ENCODE measurements at places on chromosomes 3 and 15.

- DNase-seq, result no peak
These were observed 52.7 kb upstream of the SCAANT1 start for GRCh38 chr3:63964681-63965485.

DNA sequence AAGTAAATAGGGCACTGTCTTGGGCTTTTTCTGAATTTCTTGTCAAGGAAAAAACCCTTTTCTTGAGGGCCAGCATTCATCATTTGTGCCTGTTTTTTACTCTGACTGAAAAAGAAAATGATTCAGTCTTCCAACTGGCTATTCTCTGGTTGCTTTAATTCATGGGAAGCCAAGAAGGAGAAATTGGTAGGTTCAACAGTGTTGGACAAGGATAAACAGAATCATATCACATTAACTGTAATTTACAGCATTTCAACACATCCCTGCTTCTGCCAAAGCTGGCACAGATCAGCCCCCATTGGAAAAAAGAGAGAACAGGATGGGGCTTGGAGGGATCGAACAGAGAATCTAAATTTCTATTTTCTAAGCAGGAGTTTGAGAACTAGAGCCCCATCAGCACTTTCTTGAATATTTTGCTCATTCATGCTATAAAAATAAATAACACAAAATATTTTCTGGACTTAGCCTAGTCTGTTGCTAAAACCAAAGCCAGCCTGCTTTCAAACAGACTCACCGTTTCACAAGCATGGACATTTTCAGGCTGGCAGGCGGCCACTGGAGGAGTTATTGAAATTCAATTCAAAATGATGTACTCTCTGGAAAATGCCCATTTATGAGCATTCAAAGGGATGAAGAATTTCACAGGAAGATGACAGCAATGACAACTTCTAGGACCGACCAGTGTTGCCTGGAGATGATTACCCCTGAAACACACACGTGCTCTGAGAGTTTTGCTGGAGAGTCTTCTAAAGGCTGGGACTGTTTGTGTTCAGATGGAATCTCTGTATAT lies 181.2 kb downstream of the WNT5A start:
- peak; percentile 47 for DNase-seq

GRCh38 chr3:127073941-127074820 lies 91.3 kb downstream of the PLXNA1 start:
- DNase-seq, result peak; percentile 3

GRCh38 chr3:12401208-12401607 lies 83.1 kb upstream of the TSEN2 start:
- no peak for DNase-seq

DNA sequence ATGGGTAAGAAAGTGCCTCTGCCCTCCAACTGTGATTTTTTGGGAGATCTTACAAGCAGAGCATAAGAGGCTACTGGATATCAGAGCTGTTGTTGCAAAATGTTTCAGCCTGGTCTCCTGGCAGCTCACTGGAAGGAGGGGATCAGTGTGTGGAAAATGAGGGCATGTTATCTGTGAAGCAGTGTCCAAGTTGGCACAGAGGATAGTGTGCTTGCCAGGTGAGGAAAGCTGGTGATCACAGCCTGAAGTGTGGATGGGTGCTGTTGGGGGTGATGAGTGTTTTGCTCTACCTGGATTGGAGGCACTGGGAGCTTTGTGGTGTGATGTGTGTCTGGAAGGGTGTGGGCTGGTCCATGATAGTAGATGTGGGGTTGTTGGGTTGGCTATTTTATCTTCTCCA lies 69.3 kb downstream of the MCTP2 start:
- no peak for DNase-seq

DNA sequence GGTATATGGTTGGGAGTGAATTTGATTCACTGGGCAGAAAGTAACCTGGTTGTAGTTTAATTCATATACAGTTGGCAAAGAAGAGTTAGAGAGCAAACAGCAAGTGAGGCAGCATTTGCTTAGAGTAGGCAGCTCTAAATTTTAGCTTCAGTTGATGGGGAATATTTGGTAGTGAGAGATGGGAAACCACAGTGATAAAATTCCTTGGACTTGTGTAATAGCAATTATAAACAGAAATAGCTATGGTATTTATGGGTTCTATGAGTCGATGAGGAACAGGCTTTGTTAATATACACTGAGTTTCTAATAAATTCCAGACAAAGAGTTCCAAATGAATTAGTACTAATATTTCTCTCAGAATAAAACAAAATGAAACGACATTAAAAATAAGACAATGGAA lies 894.0 kb downstream of the ROBO2 start:
- DNase-seq, result peak; percentile 64

- no peak for DNase-seq
These were observed 15.4 kb downstream of the COMMD2 start for GRCh38 chr3:149736953-149737205.

DNA sequence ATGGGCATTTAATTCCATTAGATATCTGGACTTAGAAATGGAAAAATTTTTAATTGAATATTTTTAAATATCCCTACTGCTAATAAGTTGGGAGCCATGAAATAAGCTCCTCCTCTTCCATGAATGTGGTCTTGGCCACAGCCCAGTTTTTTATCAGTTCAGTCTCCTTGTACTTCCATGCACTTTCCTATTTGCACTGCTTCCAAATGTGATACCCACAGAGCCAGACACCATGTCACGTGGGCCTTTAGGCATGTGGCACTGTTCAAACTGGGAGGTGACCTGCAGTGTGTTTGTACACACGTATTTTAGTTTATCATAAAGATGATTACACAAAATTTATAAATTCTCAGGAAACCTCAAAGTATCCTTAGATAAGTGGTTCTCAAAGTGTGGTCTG lies 80.1 kb upstream of the DGKG start:
- no peak for DNase-seq

DNA sequence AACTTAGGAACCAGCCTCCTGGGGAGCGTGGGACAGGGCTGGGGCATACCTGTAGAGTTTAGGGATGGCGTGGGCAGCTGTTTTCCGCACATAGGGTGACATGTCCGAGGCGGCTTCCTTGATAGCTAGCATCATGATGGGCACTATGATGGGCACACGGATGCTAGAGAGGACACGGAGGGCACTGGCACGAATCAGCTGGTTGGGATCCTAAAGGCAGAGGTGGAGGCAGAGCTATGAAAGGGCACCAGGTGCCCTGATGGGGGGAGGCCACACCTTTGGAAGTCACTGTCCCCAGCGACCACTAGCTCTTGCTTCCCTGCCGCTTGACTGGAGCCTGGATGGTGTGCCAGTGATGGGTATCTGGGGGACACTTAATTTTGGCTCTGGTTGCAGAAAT lies 28.3 kb downstream of the AP3B2 start:
- no peak for DNase-seq

DNA sequence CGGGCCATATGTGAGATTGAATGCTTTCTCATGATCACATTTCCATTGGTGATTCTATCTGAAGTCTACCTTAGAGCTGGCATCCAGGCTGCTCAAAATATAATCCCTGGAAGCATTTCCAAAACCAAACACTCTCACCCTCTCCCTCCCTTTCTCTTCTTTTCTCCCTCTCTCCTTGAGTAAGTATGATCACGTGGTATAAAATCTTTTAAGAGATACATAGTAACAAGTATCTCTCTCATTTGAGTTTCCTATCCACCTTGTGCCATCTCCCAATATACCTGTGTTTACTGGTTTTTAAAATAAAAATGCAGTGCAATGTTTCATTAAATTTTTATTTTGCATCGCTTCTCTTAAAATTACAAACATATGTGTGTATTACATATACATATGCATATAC lies 350.9 kb upstream of the KCNH8 start:
- DNase-seq, result no peak

DNA sequence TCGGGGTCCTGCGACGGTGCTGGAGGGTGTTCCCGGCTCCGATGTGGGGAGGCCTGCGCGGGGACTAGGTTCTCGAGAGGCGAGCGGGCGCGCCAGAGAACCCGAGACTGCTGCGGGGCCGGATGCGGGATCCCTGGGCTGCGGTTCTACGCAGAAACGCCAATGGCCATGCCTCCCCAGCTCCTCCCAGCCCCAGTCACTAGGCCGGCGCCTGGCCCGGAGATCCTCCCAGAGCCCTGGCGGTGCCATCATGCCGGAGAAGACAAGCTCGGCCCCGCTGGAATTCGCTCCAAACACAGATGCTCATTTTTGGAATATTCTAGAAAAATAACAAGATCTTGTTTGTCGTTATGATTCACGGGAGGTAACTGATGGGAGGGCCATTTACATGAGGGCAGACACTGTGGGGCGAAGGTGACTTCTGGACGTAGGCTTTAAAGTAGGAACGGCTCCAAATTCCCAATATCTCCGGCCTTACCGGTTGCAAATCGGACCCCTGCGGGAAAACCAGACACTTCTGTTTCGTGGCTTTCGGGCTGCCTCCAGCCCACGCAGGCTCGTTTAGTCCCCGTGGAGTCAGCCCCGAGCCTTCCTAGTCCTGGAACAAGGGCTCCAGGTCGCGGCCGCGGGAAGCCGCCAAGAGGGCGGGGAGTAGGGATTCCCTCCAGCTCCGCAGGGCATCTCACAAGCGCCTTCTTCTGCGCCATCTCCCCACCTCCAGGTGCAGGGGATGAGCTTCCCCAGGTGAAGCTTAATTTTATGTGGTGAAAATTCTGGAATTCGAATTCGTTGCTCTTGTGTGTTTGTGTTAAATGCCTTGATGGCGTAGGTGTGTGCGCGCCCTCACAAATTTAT lies 74.8 kb upstream of the POLG start:
- DNase-seq, result no peak

GRCh38 chr3:148366743-148367410 lies 330.8 kb upstream of the AGTR1 start:
- peak; percentile 40 for DNase-seq

DNA sequence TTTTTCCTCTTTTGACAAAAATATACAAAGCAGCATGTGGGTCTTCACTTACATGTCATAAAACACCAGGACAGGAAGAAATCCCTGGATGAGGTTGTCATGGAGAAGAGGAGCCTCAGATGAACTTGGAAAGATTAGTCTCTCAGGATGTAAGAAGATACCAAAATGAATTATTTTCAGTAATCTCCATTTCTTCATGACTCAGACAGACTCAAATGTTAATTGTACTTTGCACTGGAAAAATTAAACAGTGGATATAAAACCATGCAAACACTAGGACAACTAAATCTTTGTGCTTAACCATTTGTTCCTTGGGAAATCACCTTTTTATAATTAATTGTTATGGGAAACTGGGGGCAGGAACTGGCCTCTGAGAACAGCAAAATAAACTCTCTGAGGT lies 237.0 kb downstream of the CD47 start:
- DNase-seq, result no peak

DNA sequence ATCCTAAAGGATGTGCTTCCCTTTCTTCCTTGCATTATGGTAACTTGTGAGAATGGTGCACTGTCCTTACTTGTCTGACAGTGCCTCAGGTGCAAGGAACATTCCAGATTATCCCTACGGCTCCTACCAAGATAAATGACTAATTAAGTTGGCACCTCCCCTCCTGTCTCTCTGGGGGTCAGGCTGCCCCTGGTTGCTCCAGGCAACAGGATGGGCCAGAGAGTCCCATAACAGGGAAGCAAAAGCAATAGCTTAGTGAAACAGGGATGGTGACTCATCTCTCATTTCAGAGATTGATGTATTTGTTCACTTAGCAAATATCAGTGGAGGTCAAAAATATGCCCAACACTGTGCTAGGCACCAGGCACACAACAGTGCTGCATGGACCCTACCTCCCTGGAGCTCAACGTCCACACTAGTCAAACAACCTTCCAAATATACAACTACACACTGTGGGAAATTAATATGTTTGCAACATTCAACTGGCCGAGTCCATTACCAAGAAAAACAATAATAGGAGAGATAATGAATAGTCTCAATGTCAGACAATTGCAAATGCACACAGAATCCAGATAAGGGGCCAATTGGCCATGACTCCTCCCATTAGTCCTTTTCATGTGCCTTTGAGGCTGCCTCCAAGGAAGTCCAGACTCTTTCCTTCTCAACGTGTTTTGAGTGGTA lies 249.0 kb downstream of the TLE3 start:
- peak; percentile 27 for DNase-seq

DNA sequence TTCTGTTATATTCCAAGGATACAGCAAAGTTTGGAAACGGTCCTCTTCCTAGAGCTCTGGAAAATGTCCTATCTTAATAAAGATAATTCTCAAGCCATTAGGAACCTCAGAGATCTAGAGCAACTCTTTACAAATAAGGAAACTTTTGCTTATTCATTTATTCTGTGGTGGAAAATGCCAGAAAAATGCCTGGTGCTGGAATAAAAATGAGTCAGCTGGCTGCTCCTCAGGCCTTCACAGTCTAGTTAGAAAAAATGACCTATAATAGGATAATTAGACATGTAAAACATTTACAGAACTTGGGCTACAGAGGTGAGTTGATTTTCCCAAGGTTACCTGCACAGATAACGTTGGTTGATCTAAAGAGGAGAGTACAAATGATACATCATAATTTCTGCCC lies 372.5 kb downstream of the NLGN1 start:
- peak; percentile 31 for DNase-seq

GRCh38 chr3:168024537-168024941 lies 71.2 kb downstream of the GOLIM4 start:
- DNase-seq, result peak; percentile 85

DNA sequence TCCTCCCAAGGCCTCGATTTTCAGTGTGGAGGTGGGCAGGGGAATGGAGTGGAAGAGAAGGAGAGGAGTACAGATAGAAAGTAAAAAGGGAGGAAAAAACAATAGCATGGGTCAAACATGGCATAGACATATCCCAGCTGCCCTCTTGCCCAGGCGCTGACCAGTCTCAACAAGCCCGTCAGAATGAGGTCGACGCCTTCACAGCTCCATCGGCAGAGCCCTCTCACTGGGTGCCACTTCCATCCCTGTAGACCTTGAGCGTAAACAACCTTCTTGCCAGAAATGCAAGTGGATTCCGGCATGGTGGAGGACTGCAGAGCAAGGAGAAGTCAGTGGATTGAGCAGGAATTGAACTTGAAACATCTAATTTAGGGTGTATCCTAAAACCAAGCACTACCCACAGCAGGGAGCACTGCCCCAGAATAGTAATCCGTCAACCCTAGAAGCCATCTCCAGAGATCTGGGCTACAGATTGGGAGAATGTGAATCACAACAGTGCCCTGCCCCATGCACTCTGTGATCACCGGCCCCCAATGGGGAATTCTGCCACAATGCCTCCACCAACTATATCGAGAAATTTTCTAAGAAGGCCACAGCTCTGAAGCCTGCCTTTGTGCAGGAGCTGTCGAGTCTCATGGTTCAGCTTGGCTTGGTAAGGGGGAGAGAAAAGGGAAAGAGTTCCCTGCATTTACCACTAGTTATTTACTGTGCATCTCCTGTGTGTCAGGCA lies 190.1 kb downstream of the UACA start:
- no peak for DNase-seq

- DNase-seq, result peak; percentile 64
These were observed 237.1 kb upstream of the GOLGA6L4 start for GRCh38 chr15:83998486-83998885.

- no peak for DNase-seq
These were observed 2.5 kb upstream of the CFAP100 start for GRCh38 chr3:126392246-126392645.

- DNase-seq, result peak; percentile 72
These were observed 49.9 kb downstream of the P3H2 start for GRCh38 chr3:190070622-190071347.

DNA sequence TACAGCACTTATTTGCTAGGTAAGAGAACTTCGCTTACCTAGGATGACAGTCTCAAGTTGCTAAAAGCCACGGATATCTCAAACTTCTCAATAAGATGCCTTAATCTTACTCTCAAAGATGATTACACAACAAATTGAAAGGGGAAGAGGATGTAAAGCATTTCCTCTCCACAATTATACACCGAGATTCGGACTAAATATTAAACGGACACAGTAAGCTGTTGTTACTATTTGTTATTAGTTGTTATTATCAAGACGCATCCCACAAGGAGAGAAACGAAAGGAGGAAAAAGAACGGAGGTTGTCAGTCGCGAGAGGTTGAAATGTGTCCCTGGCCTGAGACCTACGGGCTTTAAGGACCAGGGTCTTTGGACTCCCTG lies 660 bp downstream of the ZNF106 start:
- no peak for DNase-seq

Data from fibroblast of skin of right quadriceps (primary cell).